ENCODE measurements at places on chromosomes 16 and 17. TPM values are rescaled to one million over a fixed set of nuclear protein-coding genes. Genes with fewer than 3 reads are reported as not detected.

- DNase-seq: no peak
Measured at GRCh38 chr16:53085369-53085843, 30.6 kb downstream of the CHD9 start.

- DNase-seq: peak; percentile 22
Measured at GRCh38 chr16:17160285-17160853, 310.4 kb downstream of the XYLT1 start.

DNA sequence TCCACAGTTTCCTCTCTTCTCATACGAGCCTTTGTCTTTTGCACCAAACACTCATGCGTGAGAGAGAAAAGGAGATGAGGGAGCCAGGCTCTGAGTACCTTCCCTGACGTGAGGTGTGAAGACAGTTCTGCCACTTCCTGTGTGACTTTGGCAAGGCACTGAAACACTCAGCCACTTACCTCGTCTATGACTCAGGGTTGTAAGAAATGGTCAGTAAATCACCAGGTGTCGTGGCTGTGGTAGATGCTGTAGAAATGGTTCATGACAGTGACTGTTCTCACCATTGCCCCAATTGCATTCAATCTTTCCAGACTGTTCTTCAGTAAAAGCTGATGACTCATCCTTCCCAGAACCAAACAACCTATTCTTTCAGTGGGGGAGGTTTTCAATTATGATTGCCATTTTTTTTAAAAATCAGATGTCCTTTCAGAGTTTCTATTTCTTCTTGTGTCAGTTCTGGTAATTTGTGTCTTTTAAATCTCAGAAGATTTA lies 49.2 kb upstream of the CBFA2T3 start:
- DNase-seq: peak; percentile 91

- no peak for DNase-seq
Measured at GRCh38 chr16:82621781-82622180, 5.0 kb upstream of the CDH13 start.

DNA sequence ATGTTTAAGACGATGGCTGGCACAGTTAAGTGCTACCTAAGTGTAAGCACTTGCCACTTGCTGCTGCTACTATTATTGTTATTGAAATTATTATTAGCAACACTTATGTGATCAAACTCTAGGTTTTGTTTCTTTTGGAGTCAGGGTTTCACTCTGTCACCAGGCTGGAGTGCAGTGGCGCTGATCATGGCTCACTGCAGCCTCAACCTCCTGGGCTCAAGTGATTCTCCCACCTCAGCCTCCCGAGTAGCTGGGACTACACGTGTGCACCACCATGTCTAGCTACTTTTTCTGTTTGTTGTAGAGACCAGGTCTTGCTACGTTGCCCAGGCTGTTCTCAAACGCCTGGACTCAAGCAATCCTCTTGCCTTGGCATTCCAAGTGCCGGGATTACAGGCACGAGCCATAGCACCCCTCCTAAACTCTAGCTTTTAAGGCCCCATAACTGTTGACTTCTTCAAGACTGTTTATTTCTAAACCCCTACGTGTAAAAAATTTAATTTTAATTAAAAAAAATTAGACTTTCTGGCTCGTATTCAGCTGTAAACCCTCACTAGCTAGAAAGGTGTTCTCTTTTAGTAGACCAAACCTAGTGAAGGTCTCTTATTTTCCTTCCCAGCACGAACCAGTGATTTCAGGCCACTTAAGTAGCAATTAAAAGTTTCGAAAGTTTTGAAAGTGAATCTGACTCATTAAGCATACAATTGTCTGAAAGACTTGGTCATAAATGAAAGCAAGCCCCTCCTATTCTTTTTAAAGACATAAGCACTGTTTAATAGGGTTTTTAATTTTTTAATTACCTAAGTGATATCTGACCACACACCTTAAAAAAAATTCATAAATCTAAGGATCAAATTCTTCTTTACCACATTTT lies 11.7 kb upstream of the SCNN1B start:
- no peak for DNase-seq

GRCh38 chr17:64015447-64015846 lies 5.0 kb downstream of the ICAM2 start:
- no peak for DNase-seq

- DNase-seq: no peak
Measured at GRCh38 chr16:8756755-8757154, 40.7 kb downstream of the TMEM186 start.

- DNase-seq: no peak
Measured at GRCh38 chr17:57962279-57963148, 7.3 kb upstream of the CUEDC1 start.

DNA sequence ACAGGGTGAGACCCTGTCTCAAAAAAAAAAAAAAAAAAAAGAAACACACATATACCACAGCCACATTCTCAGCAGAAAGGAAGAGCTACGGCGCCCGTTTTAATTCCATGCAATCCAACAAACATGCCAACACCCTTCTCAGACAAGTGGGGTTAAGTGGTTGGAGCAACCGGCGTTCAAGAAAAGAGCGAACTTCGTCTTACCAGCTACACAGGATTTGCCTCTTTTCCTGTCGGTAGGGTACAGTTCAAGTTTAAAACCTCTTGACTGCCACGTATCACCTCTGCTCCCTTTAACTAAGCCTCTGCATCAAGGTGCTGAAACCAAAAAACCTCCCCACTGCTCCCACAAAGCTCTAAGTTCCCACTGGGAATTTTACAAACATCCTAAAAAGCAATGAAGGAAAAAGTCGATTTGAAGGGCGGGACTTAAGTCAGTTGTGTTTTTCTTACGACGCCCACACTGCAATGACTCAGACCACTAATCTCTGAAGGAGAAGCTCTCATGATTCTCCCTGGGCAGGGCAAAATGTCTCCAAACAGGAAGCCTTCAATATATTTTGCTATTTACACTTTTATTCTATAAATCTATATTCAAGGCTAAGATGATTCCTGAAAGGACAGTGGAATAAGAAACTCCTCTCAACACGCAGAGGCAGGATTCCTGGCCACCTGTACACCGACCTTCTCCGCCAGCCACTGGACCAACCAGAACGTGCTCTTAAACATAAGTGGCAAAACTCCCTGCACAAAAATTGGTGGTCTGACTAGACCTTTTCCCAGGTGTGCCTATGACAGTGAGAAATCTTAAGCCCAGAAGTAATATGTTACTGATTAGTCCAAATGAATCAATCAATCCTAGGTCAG lies 18.8 kb downstream of the SRP68 start:
- no peak for DNase-seq

DNA sequence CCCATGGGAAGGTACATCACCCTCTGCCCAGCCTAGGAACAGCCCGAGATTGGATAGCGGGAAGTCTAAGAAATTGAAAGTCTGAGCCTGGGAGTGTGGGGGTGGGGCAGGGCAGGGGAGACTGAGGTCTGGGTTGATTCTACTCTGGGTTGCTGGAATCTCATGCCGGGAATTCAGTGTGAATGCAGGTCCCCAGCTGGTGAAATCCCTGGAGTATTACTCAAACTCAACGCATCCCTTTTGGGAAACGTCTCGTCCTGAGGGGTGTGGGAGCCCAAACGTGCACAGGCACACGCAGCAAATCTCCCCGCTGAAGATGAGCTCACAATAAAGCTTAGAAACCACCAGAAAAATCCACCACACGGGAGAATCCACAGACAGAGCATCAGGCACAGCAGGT lies 55.4 kb downstream of the SOCS1 start:
- no peak for DNase-seq

GRCh38 chr16:80996688-80997138 lies 10.0 kb downstream of the CMC2 start:
- DNase-seq: no peak

DNA sequence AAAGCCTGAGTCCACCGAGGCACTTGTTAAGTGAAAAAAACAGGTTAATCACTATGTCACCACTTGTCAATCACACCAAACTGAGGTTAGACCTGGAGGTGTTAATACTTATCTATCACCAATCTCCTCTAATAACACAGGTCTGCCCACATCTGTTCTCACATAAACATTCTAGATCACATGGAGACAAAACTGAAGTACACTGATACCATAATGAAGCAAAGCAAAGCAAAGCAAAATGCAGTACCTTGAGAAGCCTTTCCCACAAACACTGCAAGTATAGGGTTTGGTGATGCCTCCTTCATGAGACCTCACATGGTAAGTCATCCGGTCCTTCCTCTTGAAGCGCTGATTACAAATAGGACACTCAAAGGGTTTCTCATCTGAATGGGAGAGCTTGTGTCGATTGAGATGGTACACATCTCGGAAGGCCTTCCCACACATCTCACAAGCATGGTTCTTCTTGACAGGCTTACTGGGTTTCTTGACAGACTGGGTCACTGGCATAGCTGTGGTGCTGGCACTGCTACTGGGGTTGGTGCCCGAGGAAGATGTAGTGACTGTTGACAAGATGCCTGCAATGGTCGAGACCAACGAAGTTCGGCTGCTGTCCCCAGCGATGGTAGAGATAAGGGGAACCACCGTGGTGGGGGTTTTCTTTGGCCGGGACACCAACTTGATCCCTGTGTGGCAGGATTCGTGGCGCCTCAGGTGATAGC lies 5.4 kb downstream of the VEZF1 start:
- no peak for DNase-seq

DNA sequence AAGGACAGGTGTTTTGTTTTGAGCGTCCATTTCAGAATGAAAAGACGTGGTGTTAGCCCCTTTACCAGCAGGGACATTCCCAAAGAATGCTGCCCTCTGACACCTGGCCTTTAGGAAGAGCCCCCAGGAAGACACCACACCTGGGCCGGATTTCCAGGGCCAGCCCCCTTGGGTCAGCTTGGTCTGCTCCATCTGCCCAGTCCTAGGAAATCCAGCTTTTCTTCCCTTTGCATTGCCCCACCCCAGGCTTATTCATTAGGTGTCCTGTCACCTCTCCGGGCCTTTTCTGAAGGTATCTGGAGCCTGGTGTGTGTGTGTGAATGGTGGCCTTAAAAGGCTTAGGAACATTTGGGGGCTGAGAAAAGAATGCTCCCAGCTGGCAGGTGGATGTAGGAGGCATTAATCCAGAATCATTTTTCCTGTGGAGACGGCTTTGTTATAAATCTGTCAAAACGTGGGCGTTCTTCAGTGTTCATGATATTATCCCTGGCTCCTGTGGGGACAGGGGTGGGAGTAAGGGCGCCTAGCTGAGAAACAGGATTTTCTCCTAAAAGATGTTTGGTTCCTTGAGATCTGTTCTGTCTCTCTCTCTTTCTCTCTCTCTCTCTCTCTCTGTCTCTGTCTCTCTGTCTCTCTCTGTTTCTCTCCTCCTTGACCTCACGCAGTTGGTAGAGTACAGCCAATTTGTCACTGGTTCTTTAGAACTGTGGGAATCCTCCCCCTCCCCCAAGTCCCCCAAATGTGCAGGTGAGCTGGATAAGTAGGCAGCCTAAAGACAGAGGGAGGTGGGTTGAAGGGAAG lies 84.0 kb downstream of the NTN1 start:
- DNase-seq: no peak

GRCh38 chr17:32629563-32630190 lies 142.9 kb downstream of the CDK5R1 start:
- DNase-seq: no peak

DNA sequence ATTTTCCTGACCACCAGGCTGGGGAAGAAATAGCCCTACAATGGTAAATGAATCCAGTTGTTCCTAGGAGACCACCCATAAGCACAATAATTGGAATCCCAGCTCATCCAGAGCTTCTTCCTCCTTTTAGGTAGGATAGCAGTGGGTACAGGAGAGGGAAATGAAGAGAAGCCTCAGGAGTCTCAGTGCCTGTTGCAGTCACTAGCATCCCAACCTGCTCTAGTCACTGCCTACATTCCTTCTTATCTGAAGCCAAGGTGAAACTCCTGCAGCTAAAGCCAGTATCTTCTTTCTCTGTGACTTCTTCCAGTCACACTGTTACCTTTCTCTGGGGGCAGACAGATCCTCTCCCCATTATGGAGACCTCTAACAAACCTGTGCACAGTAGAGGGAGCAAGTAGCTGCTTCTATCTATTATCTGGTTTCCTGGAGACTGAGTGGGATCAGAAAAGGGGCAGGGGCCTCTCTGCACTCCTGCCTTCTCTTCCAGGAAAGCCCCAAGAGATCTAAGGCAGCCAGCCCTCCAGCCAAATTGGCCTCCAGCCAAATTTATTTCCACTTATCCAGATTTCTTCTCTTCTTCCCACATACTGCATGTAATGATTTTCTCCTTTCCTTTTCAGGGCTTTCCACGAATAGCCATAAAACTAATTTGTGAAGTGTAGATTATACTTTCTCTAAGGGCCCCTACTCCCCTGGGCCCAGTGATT lies 85.5 kb downstream of the SSH2 start:
- DNase-seq: no peak

- DNase-seq: no peak
Measured at GRCh38 chr17:41184480-41184961, at the start of gene KRTAP4-1. Gene KRTAP4-1 (minus strand): TSS chr17:41184911. CDS start chr17:41184854, 57 bp downstream.

GRCh38 chr16:49534901-49535610 lies 161.5 kb downstream of the C16orf78 start:
- no peak for DNase-seq

- no peak for DNase-seq
Measured at GRCh38 chr16:27972500-27972899, 91.0 kb downstream of the GSG1L start.

DNA sequence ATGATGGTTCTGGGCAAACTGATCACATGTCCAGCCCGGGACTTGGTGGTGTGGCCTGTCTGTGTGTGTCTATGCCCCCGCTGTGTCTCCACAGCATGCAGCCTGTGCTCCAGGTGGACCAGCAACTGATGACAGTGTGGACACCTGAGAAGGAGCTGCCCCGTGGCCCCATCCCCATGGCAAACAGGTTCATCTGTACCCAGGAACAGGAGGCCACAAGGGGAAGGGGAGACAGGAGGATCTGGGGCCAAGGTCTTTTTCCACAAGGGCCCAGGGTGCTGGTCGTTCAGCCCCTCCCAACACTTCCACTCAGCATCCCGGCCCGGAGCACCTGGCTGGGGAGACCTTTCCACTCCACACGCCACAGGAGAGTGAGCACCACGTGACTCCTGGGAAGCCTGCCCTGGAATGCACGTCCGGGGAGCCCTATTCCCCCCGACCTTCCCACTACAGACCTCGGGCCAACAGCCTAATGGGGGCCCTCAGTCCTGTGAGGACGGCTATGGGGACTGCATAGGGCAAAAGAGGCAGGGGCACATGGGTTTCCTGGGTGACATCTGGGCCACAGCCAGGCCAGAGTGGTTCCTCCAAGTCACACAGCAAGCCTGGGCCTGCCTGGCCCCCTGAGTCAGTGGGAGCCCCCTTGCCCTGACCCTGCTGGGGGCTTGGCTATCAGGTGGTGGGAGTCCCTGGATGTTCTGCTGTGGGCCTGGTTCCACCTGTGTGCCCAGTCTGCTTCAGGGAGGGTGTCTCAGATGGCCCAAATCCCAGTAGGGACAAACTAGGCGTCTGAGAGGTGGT lies 20.8 kb upstream of the NXPH3 start:
- DNase-seq: no peak

GRCh38 chr17:67475161-67475937 lies 98.3 kb downstream of the PITPNC1 start:
- peak; percentile 85 for DNase-seq

SERPINF2 gene
- not detected for total RNA-seq

SSTR5 gene
- total RNA-seq: not detected

GDE1 gene
- 29.3 TPM for total RNA-seq

SLC16A13 gene
- 19.1 TPM for total RNA-seq

CCL8 gene
- total RNA-seq: not detected

HSBP1 gene
- 64.5 TPM for total RNA-seq

HSD3B7 gene
- total RNA-seq: 5.3 TPM

PHOSPHO1 gene
- not detected for total RNA-seq

EVPLL gene
- total RNA-seq: not detected

C16orf89 gene
- total RNA-seq: not detected

OR1G1 gene
- not detected for total RNA-seq

TNP2 gene
- total RNA-seq: not detected

CCL16 gene
- not detected for total RNA-seq

Measured in natural killer cell treated with Interleukin-12 subunit alpha and Interleukin-12 subunit beta and Interleukin-15 and Interleukin-18, amount 100 ng/mL, for 72 hours (primary cell).